ENCODE measurements at places on chromosomes 11 and 22.
A peak's percentile ranks its signal among the peaks of the same experiment; 100 is the strongest.

- no peak for DNase-seq
Measured at GRCh38 chr11:113376156-113376555, 11.4 kb upstream of the ANKK1 start.

DNA sequence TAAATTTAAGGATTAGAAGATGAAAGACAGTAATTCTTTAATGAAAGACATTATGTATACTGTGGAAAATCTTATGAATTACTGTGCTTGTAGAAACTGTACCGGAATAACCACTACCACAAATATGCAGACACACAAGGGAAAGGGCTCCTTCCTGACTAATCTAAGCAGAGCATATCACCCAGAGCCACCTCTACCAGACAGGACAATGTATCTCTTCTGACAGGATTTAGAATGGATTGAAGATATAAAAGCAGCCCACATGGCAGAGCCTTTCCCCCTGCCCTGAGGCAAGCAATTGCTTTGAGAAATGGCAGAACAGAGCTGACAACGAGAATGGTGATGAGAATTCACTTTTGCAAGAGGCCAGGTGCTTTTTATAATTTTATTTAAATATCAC is 144.1 kb downstream of the NOX4 start:
- DNase-seq, result no peak

GRCh38 chr11:118916842-118917388 is 8.8 kb downstream of the BCL9L start:
- peak; percentile 18 for DNase-seq

DNA sequence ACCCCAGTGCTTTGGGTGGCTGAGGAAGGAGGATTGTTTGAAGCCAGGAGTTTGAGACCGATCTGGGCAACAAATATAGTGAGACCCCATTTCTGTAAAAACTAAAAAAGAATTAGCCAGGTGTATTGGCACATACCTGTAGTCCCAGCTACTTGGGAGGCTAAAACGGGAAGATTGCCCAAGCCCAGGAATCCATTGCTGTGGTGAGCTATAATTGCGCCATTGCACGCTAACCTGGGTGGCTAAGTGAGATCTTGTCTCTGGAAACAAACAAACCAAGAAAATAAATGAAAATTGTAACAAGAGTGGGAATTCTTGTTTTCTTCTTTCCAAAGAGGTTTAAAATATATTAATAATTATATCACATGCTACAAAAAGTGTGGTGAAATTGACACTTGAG is 52.9 kb downstream of the DEPDC5 start:
- no peak for DNase-seq

DNA sequence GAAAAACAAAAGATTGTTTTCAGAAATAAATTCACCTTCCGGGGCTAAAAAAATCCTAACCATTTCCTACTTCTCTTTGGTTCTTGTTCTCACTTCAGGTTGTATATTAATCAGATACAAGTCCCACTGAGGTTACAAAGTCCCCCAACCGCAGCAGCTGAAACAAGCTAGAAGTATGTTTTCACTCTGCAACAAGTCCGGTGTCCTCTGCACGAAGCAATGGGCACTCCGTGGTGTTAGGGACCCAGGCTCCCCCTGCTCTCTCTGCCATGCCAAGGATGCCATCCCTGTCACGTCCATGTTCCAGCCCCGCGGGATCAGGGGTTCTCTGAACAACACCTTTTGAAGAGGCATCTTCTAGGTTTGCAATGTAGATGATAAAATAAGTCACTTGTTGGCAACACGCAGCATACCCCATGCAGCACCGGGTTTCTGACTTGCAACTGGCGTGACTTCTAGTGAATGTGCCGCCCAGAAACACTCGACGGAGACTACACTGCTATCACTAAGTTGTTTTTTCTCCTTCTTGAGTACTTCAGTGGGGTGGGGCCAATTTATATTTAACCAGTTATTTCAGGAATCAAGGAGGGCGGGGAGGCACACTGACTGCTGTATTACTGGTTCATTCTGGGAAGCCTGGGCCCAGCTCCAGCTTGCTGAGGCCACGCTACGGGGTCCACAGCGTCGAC is 25.4 kb upstream of the GSTP1 start:
- no peak for DNase-seq

DNA sequence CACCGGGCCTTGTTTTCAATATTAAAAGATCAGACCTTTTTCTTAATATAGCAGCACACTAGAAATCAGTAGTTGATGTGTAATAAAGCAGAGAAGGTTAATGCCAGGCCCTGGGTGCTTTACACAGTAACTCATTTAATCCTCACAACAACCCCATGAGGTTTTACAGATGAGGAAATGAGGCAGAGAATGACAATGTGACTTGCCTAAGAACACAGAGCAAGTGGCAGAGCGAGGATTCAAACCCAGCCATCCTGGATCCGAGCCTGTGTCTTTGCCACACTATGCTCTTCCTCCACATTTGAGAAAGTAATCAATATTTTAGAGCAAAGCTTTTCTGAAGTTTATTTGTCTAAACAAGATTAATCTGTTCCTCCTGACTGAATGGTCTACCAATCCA is 7.2 kb downstream of the JAML start:
- DNase-seq, result no peak

DNA sequence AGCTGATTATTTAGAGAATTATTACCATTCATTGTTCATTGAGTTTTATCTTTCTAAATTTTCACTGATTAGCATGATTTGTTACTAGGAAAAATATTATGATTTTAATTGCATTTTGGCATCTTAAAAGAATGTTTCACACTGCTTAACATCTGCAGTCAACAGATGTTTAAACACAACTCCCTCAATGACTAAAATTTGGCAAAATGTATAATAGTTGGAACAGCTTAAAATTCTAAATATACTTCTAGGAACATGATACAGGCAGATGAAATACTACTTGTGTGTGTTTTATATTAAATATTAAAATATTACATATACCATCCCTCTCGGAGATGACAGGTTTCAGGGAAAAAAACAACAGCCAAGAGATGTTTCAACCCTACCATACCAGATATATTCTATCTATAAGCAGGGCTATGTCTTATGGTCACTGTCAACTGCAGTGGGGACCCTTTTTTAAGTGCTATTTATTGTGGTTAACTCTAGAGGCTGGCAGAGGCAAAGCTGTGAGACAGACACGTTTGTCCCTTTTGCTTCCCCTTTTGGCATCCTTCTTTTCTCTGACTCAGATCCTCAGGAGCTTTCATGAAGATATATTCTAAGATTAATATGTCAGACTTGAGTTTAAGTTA is 81.9 kb downstream of the BDNF start:
- no peak for DNase-seq

- DNase-seq, result no peak
Measured at GRCh38 chr11:98701541-98701940, 319.2 kb upstream of the CNTN5 start.

DNA sequence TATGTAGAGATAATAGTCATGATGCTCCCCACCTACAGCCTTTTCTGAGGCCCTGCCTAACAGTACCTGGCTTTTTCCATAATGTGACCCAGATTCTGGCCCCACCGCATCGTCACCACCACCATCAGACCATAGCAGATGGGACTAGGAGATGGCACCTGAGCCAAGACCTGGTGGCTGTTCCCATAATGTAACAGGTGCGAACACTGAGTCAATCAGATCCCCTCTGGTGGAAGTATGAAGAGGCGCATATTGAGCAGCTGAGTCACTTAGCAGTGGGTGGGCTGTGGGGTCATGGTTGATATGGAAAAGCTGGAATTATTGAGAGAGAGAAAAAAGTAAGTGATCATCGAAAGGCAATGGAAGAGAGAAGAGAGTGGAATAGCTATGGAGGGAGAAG is 578.0 kb upstream of the CADM1 start:
- no peak for DNase-seq

- DNase-seq, result no peak
Measured at GRCh38 chr22:28095316-28096095, 176.4 kb upstream of the PITPNB start.

- peak; percentile 13 for DNase-seq
Measured at GRCh38 chr11:110463153-110463552, 33.4 kb downstream of the FDX1 start.

DNA sequence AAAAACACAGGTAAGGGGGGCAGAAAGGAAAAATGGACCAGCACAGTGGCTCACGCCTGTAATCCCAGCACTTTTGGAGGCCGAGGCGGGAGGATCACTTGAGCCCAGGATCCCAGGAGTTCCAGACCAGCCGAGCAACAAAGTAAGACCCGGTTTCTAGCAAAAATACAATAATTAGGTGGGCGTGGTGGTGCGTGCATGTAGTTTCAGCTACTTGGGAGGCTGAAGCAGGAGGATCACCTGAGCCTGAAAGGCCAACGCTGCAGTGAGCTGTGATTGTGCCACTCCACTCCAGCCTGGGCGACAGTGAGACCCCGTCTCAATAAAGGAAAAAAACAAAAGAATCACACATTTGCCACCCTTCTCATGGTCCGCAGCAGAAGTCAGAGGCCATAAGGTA is 519.4 kb downstream of the BRD1 start:
- DNase-seq, result no peak

- no peak for DNase-seq
Measured at GRCh38 chr11:14270690-14271542, 88.1 kb downstream of the RRAS2 start.

- no peak for DNase-seq
Measured at GRCh38 chr11:7851391-7851790, 54.6 kb upstream of the OR5P2 start.

DNA sequence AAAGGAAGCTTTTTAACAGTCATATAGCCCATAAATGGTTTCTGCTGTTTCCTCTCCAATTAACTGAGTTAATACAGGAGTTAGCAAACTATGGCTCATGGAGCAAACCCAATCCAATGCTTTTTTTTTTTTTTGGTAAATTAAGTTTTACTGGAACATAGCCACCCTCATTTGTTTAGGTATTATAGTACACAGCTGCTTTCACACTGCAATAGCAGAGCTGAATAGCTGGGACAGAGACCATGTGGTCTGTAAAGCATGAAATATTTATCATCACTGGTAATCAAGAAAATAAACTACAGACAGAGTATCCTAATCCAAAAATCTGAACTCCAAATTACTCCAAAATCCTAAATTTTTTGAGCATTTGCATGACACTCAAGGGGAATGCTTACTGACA is 53.7 kb downstream of the RDX start:
- DNase-seq, result no peak

DNA sequence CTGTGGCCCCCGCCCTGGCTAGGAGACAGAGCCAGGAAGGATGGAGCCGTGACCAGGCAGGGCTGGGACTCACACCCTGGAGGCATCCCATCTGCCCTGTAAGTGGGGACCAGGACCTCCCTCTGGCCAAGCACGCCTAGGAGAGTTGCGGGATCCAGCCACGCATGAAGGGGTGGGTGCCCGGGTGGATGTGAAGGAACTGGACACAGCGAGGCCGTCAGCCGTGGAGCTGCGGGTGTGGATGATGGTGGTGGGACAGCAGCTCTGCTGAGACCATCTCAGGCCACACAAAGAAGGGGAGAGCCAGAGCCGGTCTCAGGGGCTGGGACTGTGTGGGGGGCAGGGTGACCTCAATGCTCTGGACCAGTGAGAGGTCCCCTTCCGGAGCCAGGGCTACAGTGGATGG is 746.4 kb downstream of the BRD1 start:
- DNase-seq, result no peak

DNA sequence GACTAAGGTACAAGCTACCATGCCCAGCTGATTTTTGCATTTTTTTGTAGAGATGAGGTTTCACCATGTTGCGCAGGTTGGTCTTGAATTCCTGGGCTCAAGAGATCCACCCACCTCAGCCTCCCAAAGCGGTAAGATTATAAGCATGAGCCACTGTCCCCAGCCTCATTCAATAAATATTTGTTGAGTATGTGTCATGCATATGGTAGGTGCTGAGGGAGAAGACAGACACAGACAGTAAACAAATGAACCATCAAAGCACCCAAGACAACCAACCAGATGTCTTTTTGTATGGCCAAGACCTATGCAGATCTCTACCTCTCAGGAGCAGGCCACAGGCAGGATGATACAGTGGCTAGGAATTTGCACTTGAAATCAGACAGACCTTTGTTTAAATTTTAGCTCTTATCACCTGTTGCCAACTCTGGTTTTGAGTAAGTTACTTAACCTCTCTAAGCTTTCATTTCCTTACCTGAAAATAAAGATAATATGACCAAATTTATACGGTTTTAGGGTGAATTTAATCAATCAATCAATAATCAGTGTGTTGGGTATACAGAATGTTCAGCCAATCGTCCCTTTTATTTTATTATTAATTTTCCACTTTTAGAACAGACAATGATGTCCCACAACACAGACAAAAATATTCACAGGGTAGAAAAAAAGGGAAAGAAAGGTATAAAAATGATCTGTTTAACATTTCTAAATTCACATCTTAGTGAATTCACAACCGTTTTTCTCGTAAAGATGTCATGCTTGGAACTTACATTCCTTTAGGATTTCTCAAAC is 128.2 kb downstream of the SGSM3 start:
- no peak for DNase-seq

DNA sequence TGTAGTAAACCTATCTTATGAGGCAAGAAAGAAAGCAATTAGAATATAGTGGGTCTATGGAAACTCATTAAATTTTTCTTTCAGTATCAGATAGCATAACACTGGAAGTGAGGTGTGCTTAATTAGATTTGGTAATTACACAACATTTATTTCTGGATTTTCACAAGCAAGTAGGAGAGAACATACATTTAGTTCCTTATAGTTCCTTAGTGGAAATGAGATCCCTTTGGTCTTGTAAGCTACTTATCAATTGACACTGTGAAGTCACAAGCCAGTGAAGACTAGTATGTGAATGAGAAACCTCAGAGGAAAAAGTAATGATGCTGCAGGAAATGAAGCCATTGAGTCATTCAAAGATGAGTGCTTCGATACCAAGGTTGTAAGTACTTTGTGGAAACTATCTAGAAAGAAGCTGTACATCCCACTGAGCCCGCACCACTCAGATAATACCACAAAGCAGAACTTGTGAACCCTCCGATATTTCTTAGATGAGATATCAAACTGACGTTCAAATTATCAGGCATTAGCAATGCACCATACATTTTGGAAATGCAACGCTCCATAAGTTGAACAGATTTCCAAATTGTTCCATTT is 53.5 kb downstream of the ENTHD1 start:
- DNase-seq, result no peak

- DNase-seq, result no peak
Measured at GRCh38 chr11:130215531-130216220, 56.1 kb downstream of the ST14 start.

DNA sequence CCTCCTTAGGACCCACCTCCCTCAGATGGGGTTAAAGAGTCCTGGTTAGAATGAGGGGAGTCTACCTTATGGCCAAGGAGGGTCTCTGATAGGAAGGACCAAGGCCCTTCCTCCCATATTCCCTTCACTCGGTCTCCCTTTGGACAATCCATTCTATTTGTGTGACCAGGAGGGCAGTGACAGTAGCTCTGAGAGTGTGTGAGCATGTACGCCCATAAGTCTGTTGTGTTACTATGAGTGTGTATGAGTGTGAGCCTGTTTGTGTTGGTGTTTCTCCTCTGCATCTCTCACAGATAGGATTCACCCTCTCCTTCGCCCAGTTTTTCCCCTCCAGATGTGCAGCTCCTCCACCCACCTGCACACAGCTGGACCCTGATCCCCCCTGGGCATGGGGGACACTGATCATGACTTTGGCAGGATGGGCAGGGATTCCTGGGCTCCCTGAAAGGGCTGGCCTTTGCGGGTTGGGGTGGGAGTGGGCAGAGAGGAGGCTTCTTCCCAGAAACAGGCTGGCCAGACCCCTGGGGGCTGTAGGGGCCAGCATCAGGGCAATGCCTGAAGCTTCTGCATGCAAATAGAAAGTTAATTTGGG is 14.5 kb downstream of the PHLDB1 start:
- no peak for DNase-seq
